ENCODE measurements at places on chromosomes 7 and 10.

DNA sequence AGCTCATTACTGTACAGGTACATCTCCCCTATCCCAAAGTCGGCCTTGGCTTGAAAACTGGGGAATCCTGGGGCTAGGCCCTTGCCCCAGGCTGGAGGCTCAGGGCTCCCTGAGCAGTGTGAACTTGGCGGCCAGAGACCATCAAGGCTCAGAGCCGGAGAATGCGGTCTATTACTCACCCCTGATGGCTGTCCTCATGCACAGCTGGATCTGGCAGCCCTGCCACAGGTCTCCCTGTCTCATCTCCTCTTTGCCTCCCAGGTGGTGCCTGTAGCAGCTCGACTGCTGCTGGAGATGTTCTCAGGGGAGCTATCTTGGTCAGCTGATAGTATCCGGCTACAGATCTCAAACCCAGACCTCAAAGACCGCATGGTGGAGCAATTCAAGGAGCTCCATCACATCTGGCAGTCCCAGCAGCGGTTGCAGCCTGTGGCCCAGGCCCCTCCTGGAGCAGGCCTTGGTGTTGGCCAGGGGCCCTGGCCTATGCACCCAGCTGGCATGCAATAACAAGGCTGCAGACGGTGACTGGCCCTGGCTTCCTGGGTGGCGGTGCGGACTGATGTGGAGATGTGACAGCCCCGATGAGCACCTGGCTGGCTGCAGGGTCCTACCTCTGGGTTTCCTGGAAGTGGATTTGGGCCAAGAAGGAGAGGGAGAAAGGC, 10.7 kb downstream of the IRF5 start:
- DNase-seq = no peak

DNA sequence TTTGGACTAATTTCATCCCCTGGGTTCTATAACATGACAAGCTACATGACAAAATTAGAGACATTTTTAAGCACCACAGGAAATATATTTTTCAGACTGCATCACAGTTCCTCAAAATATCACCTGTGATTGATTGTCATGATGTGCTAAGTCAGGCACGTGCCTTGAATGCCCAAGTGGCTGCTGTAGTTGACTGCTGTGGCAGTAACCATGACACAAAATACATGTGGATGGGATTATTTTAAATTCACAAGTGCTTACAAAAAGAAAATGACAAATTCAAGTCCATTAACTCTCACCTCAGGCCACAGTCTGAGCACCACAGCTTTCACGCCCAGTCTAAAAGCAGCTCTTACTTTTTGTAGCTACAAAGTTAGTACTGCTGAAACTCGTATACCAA, 45.5 kb downstream of the TNPO3 start:
- no peak for DNase-seq

DNA sequence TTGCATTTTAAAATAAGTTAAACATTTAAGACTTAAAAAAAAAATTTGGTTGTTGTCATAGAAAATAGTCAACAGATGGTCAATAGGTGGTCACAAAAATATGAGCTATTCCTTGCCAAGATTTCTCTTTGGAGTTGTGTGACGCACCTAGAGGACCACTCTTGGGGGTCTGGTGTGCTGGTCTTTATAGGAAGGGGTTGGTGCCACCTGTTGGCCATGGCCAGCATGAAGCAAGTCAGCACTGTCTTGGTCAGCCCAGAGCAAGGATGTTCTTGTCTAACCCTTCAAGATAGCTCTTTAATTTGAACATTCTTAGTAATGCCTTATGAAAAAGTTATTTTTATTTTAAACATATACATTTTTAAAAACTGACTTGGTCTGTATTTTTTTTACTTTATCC, 267.9 kb upstream of the CNTNAP2 start:
- DNase-seq = no peak

DNA sequence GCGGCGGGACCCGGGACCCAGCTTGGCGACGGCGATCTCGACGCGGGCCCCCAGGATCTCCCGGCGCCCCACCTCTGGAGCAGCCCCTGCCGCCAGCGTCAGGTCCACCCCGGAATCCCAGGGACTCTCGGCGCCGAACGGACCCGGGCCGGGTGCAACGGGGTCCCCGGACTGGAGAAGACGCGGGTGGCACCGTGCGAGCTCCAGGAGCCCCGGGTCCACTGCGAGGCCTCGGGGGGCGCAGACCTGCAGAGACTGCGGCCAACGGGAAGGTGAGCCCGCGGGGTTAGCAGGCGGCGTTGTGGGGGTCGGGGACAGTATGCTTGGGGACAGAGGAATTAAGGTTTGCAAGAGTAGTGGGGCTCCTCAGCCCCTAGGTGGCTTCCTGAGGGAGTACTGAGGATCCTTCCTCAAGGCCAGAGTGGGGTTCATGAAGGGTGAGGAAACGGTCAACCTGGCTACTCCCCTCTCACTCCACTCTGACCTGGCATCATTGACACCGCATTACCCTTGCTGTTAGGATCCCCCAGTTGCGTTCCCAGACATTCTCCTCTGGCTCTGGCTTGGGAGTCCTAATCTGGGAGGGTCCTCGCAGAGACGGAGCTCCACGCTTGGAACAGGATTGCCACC, 353 bp downstream of the EPHB6 start:
- DNase-seq = no peak

- no peak for DNase-seq
Measured at GRCh38 chr7:135748770-135749169, at the start of gene FAM180A. TSS of gene FAM180A (minus strand) at chr7:135748813. CDS start at chr7:135748580, 233 bp downstream.

DNA sequence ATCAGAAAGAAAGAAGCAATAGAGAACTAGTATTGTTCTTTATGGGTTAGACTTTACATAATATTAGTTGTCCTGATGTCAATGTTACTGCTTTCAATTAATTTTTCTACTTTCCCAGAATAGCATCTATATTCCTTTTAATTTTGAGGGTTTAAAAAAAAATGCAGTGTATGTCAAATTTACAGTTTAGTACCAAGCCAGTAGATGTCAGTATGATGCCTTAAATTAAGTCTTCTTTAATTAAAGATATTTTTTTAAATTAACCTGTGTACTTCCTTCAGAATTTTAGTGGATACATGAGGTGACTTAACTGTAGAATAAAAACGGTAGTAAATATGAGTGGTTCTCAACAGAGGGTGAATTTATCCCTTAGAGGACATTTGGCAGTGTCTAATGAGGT, 35.2 kb upstream of the STOX1 start:
- DNase-seq = no peak

GRCh38 chr7:54069843-54070242, 472.3 kb upstream of the VSTM2A start:
- DNase-seq = no peak

DNA sequence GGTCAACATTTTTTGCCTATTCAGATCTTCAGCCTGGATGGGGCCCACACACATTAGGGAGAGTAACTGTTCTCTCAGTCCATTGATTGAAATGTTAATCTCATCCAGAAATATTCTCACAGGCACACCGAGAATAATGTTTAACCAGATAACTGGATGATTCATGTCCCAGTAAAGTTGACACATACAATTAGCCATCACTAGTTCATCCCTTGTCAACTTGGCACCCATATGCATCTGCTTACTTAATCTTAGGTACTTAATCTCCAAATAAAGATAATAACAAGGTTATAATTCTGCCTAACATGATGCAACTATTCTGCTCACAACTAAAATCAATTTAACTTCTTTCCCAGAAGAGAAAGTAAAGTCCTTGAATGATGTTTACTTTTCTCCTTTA, 502.6 kb downstream of the ADRA2A start:
- no peak for DNase-seq
